Gastrocnemius medialis (tissue), 4 donors: ENCODE measurements at places on chromosomes 6 and 20. TPM values are rescaled to one million over a fixed set of nuclear protein-coding genes. Genes with fewer than 3 reads are reported as not detected.

Gene HNF4A
- not detected for total RNA-seq

- H3K4me1 ChIP-seq: peaks cover 44% of the 10 kb centered on the region
- H3K36me3 ChIP-seq: no peaks in the 10 kb centered on the region
- peak overlapping the region; percentile 62 for H3K4me3 ChIP-seq
- peak overlapping the region; percentile 81 for H3K27ac ChIP-seq
These were observed 831 bp downstream of the PMEPA1 start for GRCh38 chr20:57708694-57709673.

DNA sequence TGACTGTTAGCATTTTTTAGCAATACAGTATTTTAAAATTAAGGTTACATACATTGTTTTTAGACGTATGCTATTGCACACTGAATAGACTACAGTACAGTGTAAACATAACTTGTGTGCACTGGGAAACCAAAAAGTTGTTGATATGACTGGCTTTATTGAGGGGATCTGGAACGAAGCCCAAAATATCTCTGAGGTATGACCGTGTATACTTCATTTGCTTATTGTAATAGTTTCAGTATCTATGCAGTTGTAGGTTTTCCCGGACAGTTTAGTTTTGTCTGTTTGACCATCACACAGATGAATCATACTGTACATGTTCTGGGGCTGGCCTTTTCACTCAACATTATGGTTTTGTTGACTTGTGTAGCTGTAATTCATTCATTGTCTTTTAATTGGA lies 6.9 kb upstream of the ZBTB12 start:
- no peak overlapping the region for H3K27ac ChIP-seq
- H3K27me3 ChIP-seq: no peaks in the 10 kb centered on the region
- DNase-seq: no peak
- no peak overlapping the region for H3K4me3 ChIP-seq

DNA sequence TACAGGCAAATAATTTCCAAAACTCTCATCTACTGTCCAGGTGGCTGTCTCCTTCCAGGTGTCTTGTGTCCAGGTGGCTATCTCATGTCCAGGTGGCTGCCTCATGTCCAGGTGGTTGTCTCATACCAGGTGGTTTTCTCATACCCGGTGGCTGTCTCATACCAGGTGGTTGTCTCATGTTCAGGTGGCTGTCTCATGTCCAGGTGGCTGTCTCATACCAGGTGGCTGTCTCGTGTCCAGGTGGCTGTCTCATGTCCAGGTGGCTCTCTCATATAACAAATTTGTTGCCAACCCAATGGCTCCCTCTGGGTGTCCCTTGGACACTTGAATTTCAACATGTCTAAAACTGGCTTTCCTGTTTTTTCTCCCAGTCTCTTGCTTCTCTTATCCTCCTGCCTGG lies 14.3 kb upstream of the SLC22A3 start:
- H3K27me3 ChIP-seq: no peaks in the 10 kb centered on the region
- H3K27ac ChIP-seq: no peak overlapping the region
- H3K36me3 ChIP-seq: no peaks in the 10 kb centered on the region
- no peaks in the 10 kb centered on the region for H3K4me1 ChIP-seq
- DNase-seq: no peak

GRCh38 chr20:23034721-23035671 lies at the start of gene SSTR4:
Gene SSTR4 (plus strand): TSS chr20:23035312. CDS start chr20:23035484, 172 bp downstream.
- no peak within 1 kb of the TSS for H3K27ac ChIP-seq
- no peak within 1 kb of the TSS for H3K4me3 ChIP-seq
- no peaks in the 10 kb centered on the region for H3K4me1 ChIP-seq
- peaks cover 12% of the 10 kb centered on the region for H3K27me3 ChIP-seq
- DNase-seq: no peak
- no peaks in the 10 kb centered on the region for H3K36me3 ChIP-seq
